ENCODE measurements at places on chromosomes 3 and 15.

GRCh38 chr3:134918441-134918840, 123.4 kb downstream of the EPHB1 start:
- DNase-seq: no peak

GRCh38 chr15:67397139-67397538, 123.8 kb upstream of the C15orf61 start:
- no peak for DNase-seq

- no peak for DNase-seq
Observed at GRCh38 chr15:38004218-38004861, 69.9 kb downstream of the TMCO5A start.

- DNase-seq: no peak
Observed at GRCh38 chr15:79439236-79439635, 7.1 kb downstream of the MINAR1 start.

DNA sequence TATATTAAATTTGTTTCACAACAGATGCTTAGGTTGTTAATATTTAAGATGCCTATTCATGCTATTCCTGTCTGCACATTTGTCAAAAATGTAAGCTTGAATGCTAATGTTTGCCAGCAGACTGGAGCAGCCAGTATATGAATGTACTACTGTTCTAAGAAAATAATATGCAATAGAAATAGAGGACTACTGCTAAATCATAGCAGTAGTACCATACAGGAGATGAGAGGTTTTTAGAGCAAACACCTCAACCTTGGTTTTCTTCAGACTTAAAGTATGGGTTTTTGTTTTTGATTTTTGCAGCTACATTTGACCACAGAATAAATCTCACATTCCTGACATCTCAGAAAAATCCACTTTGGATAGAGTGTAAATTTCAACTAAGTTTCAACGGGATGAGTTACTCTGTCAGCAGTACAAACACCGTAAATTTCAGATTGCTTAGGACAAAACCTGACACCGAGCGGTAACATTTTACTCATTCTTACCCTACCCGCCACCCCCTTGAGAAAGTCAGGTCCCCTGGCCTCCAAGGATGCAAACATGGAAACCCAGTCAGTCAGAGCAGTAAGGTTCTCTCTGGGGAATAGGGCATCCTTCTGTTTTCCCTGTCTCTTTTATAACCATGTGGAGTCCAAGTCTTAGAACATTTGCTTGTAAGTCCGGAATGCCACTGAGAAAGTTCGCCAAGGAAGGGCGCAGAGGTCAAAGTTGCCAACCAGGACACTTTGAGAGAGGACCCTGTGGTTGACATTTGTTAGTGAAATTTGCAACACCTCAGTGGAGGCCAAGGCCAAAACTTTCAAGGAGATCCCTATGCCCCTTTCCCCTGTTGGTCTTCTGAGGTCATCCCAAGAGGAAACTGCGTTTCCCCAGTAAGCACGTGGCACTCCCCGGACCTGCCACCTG, 17.9 kb upstream of the SATB1 start:
- DNase-seq: no peak

DNA sequence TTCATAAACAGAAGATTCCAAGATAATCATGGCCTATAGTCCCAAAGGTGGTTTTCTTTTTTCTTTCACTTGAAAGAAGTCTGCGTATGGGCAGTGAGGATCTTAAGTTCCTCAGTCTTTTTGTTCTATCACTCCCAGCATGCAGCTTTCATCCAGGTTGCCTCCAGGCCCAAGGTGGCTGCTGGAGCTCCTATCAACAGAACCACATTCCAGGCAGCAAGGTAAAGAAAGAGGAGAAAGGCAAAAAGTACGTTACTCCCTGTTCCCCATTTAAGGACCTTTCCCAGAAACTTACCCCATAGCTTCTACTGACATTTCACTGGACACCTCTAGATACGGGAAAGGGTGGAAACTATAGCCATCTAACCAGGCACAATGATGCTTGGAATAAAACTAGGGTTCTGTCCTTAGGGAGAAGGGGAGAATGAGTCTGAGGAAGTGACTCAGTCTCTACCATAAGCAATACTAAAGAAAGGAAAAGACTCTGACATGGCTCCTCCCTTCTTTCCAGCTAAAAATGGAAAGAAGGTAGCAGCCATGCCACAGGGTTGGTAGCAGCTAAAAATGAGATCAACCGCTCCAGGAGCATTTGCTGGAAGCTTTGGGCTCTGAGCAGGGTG, 313.9 kb upstream of the NR2E3 start:
- DNase-seq: no peak

DNA sequence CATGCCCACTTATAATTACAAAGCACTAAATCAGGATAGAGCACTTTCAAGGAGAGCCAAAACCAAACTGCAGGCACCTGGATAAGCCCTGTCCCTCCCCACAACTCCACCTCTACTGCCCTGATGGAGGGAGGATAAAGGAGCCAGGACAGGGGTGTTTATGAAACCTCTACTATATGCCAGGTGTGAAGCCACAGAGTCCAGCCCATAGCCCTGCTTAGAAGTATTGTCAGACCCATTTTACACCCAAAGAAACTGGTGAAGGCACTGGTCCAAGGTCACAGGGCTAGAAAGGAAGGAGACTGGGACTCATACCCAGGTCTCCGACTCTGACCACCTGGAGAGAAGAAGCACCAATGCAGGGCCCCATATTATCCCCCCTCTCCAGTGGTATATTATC, 48.7 kb downstream of the SH3BP5 start:
- no peak for DNase-seq

DNA sequence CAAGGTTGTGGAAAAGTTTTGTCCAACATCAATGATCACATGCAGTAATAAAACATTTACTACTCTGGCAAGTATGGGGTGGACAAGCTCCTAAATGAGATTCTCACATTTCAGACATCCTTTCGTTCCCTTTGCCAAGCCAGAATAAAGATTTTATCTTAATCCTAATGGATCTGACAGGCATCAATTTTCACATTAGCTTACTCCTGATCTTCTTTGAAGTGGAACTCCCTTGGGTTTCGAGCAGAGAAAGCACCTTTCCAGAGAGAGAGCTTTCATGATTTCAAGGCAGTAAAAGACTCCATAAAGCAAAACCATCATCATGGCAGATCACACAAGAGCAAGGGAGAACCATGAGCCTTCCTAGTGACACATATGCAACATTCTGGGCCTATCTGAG, 27.3 kb upstream of the EID1 start:
- no peak for DNase-seq

GRCh38 chr15:69153046-69153445, 7.4 kb upstream of the GLCE start:
- no peak for DNase-seq

DNA sequence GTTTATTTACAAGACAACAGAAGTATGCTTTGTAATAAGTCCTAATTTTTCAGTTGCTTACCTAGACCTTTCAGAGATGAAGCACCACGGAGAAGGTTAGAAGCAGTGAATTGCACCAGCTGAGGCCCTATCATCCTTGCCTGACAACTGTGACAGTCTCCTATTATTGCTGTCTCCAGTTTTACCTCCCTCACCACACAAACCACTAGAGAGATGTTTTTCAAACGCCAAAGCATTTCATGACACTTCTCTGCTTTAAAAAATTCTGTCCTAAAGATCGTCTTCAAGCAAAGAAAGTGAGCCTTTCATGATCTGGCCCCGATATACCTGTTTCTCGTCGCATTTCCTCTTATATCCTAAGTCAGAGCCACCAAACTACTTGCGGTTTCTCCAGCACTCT, 72.3 kb upstream of the TSPAN3 start:
- no peak for DNase-seq

DNA sequence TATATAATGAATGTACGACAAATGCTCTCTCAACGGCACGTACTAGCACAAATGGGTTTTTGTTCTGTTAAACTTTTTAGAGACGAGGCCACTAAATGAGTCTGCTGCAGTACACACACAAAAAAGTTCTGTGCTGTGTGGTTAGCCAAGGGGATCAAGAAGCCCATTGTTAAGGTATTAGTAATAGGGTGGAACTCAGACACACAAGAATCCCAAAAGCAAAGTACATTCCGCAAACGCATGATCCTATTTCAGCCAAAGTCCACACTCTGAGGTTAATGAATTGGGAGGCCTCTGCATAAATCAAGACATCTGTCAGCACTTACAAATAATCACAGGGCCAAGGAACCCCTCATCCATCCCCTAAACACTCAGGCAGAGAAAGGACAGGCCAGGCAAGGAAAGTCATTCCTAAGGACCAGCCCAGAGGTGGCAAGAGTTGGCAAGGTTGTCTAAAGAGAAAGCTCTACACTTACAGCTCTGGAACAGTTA, 12.1 kb downstream of the OSBPL10 start:
- peak; percentile 45 for DNase-seq

- peak; percentile 70 for DNase-seq
Observed at GRCh38 chr15:90184786-90185704, 16.1 kb upstream of the SEMA4B start.

GRCh38 chr3:172530101-172530561, 6.9 kb upstream of the TNFSF10 start:
- no peak for DNase-seq

DNA sequence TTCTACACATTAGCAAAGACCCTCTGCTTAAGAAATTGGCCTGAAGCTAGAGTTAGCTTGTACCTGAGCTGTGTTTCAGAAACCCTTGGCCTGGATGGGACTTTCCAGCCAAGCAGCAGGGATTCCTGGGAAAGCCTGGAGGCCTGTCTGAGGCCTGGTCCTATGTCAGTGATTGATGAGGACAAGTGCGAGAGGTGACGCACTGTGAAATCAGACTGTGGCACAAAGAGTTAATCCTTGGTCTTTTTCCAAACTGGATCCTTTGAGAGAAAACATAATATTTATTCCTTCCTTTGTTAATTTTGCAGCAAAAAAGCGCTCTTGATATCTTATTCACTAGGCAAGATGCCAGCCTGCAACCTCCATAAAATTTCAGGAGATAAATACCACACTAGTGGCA, 225.0 kb upstream of the ATP11B start:
- no peak for DNase-seq

DNA sequence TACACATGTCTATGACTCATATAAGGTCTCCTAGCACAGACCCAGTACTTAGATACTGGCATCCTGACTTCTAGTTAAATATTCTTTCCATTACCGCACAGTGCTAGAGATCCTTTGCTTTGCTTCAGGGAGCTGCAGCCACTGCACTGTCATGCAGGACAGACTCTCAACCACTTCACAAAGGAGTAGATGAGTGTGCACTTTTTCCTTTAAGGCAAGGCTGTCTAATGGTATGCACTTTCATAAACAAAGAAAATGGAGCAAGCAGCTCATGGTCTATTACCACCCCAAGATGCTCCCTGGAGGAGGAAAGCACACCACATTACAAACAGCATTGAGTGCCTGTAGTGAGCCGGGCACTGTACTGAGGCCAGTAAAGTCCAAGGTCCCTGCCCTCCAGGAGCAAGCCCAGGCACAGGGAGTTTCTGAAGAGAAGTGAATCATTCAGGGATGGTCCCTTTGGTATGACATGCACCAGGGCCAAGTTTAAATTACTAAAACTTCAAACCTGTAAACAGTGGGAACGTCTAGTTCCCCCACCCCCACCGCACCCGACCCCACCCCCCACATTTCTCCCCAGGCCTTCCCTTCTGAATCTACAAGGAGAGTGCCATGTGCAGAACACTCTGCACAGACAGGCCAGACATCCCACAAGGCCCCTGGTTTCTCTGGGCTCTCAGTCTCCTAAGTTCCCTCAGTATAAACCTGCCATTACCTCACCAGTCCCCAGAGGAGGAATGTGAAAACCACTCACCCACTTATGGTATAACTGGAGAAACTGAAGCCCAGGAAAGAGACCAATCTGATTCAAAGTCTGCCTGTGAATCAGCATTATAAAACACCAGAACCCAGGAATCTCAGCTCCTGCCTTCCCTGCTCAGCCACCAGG, 107.8 kb upstream of the BCL6 start:
- no peak for DNase-seq

DNA sequence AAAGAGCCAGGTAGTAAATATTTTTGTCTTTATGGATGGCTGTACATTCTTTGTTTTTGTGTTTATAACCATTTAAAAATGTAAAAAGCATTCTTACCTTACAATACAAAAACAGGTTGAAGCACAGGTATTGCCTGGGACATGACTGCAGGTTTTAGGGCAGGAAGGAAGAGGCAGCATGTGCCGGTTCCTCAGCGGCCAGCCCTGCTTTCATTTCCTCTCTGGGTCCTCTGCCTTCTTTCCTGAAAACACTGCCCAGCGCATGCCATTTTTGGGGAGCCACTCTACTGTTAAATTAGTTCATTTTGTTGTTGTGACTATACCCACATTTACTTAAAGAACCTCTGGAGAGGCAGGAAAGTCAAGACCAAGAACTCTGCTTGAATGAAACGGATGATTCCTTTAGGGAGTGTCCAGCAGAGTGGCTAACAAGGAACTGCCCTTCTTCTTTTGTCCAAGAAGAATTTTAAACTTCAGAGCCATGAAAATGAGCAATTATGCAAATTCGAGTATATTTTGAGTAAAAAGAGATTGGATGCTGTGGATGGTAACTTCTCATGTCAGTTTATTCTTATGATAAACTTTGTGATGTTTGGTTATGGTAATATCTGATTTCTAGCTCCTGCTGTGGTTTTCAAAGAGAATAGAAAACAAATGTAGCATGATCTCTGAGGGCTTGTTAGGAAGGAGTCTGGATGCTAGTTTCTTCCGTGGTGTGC, 52.7 kb downstream of the SACM1L start:
- DNase-seq: no peak

DNA sequence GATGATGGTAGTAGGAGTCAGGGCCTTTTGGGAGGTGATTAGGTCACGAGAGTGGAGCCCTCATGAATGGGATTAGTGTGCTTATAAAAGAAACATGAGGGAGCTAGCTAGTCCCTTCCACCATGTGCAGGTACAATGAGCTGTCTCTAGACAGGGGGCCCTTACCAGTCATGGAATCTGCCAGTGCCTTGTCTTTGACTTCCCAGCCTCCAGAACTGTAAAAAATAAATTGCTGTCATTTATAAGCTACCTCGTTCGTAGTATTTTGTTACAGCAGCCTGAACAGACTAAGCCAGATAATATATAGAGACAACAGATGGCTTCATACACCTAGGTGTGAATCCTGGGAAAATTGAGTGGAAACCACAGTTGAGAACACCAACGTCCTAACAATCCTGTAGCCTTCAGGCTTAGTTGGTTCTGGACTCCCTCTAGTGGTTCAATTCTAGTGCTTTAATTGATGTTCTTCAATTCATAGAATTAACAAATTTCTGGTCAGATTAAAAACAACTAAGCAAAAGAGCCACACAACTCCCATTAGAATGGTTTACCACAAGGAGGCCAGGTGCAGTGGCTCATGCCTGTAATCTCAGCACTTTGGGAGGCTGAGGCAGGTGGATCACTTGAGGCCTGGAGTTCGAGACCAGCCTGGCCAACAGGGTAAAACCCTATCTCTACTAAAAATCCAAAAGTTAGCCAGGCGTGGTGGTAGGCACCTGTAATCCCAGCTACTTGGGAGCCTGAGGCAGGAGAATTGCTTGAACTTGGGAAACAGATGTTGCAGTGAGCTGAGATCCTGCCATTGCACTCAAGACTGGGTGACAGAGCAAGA, 21.3 kb upstream of the GATM start:
- no peak for DNase-seq

Measured in prostate gland (tissue), 2 donors.